ENCODE measurements at places on chromosomes 6 and 20. TPM values are rescaled to one million over a fixed set of nuclear protein-coding genes. Genes with fewer than 3 reads are reported as not detected.

C6orf132 gene
- 0.72 TPM for total RNA-seq

GRM1 gene
- total RNA-seq, result not detected

DNA sequence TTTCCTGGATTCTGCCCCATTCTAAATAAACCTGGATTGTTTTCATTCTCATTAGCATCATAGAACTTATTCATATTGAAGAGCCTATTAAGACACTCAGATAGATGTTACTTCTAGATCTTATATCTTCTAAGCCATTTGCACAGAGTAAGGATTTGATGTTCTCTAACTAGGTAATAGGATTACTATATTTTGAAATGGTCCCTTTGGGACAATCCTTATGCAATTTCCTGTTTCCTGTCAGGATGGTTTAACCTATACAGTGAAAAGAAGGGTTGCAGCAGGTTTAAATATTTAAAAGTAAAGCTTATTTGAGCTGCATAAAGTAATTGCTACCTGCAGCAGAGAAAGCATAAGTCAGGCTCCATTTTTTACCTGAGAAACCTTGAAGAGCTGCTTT, 860.1 kb downstream of the TFAP2A start:
- H3K27me3 ChIP-seq, result no peaks in the 10 kb centered on the region
- no peak overlapping the region for H3K4me3 ChIP-seq
- no peaks in the 10 kb centered on the region for H3K36me3 ChIP-seq
- H3K27ac ChIP-seq, result no peak overlapping the region
- no peak for DNase-seq
- no peaks in the 10 kb centered on the region for H3K4me1 ChIP-seq

- no peak for DNase-seq
- H3K36me3 ChIP-seq, result no peaks in the 10 kb centered on the region
- no peak overlapping the region for H3K4me3 ChIP-seq
- H3K4me1 ChIP-seq, result no peaks in the 10 kb centered on the region
- peaks cover 84% of the 10 kb centered on the region for H3K27me3 ChIP-seq
Observed at GRCh38 chr20:37914672-37915433, 11.9 kb downstream of the VSTM2L start.

Measured in IMR-90 (cell line).